ENCODE measurements at places on chromosomes 2 and 18.

GRCh38 chr2:72827966-72828646, 2.3 kb upstream of the EXOC6B start:
- no peak for DNase-seq

DNA sequence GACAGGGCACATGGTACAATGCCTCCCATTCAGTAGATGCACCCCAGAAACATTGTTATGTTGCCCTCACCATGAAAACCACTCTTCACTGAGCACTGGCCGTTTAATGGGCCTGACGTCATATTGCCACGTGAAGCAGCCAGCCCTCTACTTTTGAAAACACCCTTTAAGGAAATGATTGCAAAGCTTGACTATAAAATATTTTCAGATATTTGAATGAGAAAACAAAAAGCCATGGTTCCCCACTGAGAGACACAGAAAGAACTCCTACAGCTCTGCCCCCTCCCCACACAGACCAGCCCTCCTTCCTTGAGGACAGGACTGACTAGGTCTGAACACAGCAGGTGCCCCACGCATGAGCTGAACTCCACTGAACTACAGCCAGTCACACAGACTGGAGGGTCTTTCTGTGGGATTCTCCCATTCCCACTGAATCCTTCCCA, 349.1 kb downstream of the ANAPC1 start:
- DNase-seq: no peak

DNA sequence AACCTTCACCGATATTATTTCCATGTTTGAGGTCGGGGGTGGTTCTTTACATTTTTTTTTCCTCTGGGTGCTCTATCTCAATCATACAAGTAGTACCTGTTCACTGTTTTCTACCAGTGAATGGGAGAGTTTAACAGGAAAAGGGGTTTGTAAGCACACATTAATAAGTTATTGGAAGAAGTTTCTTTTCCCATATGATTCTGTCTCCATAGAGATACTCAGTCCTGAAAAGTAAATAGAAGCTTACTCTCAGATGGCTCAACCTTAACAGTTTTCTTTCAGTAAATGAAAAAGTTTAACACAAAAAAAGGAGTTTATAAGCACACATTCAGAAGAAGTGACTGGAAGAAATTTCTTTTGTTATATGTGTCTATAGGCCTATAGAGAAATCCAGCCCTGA, 995.6 kb upstream of the SLC39A10 start:
- no peak for DNase-seq

- no peak for DNase-seq
These were observed 3.0 kb downstream of the NRBP1 start for GRCh38 chr2:27431395-27431794.

GRCh38 chr2:37599688-37600525, 71.5 kb downstream of the CDC42EP3 start:
- DNase-seq: no peak

GRCh38 chr18:6629635-6630140, 99.8 kb upstream of the ARHGAP28 start:
- no peak for DNase-seq

DNA sequence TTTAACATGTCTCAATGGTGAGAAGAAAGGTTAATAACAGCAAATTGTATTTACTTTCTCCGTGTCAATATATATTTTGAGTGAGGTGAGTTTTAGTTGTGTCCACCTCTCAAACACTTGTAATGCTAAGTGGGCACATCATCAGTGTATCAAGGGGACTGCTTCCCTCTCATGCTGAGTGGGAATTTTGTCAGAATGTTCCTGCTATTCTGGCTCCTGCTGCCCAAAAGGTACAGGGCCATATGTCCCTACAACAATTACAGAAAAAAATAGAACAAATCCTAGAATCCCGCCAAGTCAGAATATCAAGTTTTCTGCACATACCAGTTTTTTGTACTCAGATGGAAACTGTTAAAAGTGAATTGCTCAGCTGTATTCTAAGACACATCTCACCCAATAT, 5.4 kb upstream of the CERKL start:
- DNase-seq: no peak

DNA sequence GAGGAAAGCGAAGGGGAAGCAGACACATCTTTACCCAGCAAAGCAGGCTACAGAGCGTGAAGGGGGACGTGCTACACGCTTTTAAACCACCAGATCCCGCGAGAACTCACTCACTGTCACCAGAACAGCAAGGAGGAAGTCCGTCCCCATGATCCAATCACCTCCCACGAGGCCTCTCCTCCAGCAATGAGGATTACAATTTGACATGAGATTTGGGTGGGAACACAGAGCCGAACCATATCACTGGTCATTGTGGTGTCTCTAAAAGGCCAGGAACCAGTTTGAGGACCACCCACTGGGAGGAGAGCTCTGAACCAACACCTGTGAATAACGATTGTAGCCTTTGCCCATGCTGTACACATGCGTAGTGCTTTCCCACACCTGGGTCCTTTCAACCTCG, 116.6 kb upstream of the FAM136A start:
- no peak for DNase-seq

GRCh38 chr2:108968619-108969018, 20.4 kb downstream of the EDAR start:
- no peak for DNase-seq

- no peak for DNase-seq
These were observed 578.3 kb upstream of the TMEFF2 start for GRCh38 chr2:192773044-192773443.

DNA sequence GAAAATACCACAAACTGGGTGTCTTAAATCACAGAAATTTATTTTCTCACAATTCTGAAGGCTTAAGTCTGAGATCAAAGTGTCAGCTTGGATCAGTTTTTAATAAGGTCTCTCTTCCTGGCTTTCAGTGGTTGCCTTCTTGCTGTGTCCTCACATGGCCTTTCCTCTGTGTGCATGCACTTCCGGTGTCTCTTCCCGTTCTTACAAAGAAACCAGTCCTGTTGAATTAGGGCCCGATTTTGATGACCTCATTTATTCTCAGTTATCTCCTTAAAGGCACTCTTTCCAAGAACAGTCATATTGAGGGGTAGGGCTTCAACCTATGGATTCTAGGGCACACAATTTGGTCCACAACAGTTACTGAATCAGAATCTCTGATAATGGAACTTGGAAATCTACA, 5.4 kb upstream of the XIRP2 start:
- no peak for DNase-seq

- no peak for DNase-seq
These were observed 75.7 kb downstream of the FTCDNL1 start for GRCh38 chr2:199775267-199775666.

GRCh38 chr2:223566396-223566795, 35.8 kb downstream of the SCG2 start:
- DNase-seq: no peak

DNA sequence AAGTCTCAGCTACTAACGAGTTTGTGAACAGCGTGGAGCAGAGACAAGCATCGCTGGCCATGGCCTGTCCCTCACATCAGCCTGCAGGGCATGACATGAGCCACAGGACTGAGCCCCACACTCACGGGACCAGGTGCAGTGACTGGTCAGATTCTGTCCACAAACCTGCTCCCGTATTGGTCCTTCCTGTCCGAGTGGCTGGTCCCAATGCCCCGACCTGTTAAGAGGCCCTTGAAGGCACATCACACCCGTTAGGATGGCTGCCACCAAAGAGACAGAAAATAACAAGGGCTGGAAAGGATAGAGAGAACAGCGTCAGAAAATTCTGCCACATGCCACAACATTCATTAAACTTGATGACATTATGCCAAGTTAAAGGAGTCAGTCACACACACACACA, 403.2 kb upstream of the MYT1L start:
- DNase-seq: no peak

DNA sequence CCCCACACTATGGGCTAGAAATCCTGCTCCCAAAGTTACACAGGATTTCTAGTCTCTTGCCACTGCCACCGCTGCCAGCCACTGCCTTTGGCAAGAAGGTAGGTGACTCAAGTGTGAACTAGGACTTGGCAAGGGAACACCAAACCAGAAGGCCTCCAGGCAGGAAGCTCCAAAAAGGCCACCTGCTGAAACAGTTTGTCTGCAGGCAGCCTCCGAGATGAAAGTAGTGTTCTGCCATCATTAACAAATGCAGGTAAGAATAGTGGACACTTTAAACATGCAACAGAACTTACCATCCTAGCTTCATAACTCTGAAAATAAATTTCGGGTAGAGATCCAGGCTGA, 3.9 kb downstream of the ANKRD44 start:
- DNase-seq: no peak

- DNase-seq: no peak
These were observed 384.2 kb upstream of the SALL3 start for GRCh38 chr18:78595453-78595852.

GRCh38 chr2:129483366-129483765, 496.1 kb upstream of the RAB6C start:
- peak; percentile 29 for DNase-seq

- DNase-seq: no peak
These were observed 102.4 kb downstream of the DDX1 start for GRCh38 chr2:15693926-15694588.

- DNase-seq: no peak
These were observed 72.9 kb downstream of the EN1 start for GRCh38 chr2:118774458-118775133.

GRCh38 chr2:1865716-1866234, 121.5 kb upstream of the PXDN start:
- DNase-seq: no peak

- no peak for DNase-seq
These were observed 80.5 kb upstream of the AFF3 start for GRCh38 chr2:100222844-100223243.

DNA sequence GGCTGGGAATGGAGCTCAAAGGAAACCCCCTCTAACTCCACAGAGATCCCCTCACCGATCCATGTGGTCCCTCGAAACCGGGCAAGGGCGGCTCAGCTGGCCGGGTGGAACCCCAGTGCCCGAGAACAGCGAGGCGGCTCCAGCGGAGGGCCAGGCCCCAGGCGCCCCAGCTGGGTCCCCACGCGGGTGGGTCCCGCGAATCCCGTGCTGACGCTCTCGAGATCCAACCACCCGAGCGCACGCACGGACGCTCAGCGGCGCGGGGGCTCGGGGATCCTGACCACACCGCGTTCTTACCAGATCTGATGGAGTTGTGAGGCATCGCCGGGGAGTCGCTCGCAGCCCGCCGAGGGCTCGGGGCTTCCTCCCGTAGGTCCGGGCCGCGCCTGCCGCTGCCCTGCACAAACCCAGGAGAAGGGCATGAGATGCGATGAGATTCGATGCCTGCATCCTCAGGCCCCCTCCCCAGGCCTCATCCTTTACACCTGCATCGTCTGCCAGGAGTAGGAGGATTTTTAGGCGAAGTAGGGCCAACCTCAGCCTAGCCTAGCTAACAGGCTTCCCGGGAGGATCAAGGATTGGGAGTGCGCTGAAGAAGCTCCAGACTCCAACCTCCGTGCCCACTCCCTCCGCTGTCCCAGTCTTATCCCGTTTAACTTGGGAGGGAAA, 514 bp downstream of the PAX8 start:
- DNase-seq: no peak

- DNase-seq: peak; percentile 15
These were observed 13.8 kb upstream of the SATB2 start for GRCh38 chr2:199471443-199472057.

- no peak for DNase-seq
These were observed 145.4 kb upstream of the ZNF804A start for GRCh38 chr2:184452907-184453306.

GRCh38 chr2:186220409-186220808, 265.7 kb upstream of the ZC3H15 start:
- DNase-seq: no peak

- peak; percentile 60 for DNase-seq
These were observed at the start of gene CFLAR for GRCh38 chr2:201116115-201116958. TSS of gene CFLAR (plus strand) at chr2:201116164. CDS start at chr2:201129866, 13,702 bp downstream.

DNA sequence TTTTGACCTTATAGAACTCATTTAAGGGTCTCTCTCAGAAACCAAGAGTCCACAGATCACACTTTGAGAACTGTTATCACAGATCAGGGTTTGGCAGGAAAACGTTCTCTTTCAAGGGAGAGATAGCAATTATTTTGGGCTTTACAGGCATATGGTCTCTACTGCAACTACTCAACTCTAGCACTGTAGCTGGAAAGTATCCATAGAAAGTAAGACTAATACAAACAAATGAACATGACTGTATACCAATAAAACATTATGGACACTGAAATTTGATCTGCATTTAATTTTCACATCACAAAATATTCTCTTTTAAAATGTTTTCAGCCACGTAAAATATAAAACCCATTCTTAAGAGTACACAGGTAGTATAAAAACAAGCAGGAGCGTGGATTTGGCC, 100.5 kb downstream of the TRIP12 start:
- no peak for DNase-seq
